ENCODE measurements at places on chromosomes 7 and 10.

- no peak for DNase-seq
Observed at GRCh38 chr10:73590881-73591799, at the start of gene USP54. TSS of gene USP54 (minus strand) at chr10:73591342. CDS start at chr10:73575658, 15,684 bp downstream.

DNA sequence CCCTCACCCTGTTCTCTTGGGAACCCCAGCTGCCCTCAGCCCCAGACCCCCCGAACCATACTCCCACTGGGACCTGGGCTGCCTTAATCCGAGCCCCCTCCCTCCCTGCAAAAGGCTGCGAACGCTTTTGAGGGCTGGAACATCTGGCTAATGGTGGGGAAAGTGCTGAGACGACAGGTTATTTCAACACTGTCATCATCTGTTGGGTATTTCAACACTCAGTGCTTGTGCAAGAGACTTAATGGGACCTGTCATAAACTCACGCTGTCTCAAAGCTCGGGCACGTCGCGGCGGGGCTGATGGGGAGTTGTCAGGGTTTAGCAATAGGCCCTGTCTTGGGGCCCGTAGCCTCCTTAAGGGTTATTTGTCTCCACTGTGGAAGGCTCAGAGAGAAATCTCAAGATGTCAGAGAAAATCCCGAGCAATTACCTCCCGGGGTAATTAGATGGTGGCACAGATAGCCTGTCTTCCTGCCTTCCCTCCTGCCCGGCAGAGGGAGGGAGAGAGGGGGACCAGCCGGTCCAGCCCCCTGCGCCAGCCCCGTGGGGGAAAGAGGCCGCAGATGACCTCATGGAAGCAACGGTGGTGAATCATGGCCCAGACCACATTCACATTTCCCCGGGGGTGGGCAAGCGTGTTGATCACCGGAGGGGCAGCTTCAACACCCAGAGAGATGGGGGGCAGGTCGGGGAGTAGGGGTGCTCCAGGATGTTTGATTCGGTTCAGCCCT is 88.7 kb upstream of the MYL10 start:
- DNase-seq, result no peak

DNA sequence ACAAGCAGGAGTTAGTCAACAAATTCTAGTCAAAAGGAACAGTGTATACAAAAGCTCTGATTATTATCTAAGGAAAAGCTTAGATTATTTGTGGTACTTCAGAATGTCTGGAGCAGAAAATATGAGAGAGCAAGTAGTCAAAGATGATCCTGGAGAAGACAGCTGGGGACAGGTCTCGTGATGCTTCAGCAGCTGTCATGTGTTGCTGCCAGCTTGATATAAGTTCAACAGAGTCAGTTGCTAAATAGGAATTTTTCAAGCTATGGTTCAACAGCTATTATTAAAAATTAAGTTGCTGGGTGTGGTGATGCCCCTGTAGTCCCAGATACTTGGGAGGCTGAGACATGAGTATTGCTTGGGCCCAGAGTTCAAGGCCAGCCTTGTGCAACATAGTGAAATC is 240.0 kb upstream of the RHOBTB1 start:
- DNase-seq, result no peak

DNA sequence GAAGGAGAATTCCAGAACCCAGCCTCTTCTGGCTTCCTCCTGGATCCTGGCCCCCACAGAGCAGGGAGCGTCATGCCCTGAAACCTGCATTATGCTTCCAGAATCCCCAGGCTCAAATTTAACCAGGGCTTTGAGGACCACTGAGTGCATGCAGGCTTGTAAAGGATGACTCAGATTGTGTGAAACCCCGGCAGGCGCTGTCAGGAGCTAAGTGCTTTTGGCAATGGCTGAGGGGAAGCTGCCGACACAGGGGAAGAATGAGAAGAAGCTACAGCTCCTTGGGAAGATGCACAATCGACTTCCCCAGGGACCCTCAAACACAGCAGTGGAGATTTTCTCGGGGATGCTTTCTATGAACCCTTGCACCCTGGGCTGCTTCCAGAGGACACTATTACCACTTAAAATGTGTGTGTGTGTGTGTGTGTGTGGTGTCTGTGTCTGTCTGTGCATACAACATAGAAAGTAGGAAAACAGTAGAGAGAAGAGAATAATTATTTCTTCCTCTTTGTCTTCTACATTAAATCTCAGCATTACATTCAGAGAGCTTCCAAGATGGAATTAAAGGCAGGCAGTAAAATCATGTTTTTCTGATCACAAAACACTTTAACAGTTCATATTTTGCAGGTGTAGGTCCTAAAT is 183.5 kb upstream of the INHBA start:
- no peak for DNase-seq

GRCh38 chr7:17146621-17147020 is 151.8 kb upstream of the AHR start:
- DNase-seq, result no peak

GRCh38 chr10:57188846-57189245 is 827.8 kb upstream of the ZWINT start:
- DNase-seq, result no peak

- peak; percentile 89 for DNase-seq
Observed at GRCh38 chr7:30478349-30479201, at the start of gene NOD1. TSS of gene NOD1 (minus strand) at chr7:30478784. CDS start at chr7:30456921, 21,863 bp downstream.

DNA sequence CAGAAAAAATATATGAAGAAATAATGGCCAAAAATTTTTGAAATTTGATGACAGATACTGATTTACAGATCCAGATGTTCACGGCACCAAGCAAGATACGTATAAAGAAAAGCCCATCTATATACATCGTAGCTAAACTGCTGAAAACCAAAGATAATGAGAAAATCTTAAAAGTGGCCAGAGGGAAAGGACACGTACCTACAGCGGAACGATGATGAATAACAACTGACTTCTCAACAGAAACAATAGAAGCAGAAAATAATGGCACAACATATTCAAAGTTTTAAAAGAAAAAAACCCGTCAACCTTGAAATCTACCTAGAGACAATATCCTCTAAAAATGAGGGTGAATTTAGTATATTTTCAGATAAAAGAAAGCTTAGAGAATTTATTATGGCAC is 31.9 kb downstream of the IL2RA start:
- DNase-seq, result no peak

DNA sequence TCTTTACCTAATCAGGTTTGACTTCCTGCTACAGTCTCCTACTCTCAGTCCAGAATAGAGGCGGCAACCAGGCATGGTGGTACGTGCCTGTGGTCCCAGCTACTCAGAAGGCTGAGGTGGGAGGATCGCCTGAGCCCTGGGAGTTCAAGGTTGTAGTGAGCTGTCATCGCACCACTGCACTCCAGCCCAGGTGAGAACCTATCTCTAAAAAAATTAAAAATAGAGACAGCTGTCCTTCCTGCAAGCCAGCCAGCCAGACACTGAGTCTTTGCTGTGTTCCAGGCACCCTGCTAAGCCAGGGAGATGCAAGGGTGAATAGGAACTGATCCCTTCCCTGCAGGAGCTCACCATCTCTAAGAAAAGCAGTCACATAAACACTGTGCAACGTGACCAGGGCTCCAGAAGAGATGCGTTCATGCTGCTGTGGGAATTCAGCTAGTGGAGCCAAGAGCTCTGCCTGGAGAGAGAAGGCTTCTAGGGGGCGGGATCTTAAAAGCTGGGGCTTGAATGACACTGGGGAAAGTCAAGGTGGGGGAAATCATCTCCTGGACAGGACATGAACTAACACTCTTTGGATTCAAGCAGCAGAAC is 22.1 kb upstream of the SLIT1 start:
- DNase-seq, result no peak

- DNase-seq, result no peak
Observed at GRCh38 chr10:123862421-123863182, 29.0 kb downstream of the CPXM2 start.

DNA sequence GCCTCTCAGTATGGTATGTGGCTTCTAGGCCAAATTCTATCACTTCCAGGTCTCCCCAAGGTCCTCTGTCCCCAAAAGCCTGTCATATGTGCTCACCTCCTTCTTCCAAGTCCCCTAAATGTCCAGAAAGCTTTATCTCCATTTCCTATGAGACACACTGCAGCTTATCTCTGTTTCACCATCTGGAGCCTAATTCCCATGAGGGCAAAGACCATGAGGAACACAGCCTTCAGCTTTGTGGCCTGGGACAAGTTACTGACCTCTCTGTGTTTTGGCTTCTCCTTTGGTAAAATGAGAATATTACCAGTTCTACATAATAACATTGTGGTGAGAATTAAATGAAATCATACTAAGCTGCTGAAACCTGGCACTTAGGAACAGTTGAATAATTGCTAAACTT is 19.2 kb downstream of the ST8SIA6 start:
- DNase-seq, result no peak

GRCh38 chr7:79453558-79454360 is at the start of gene MAGI2:
TSS of gene MAGI2 (minus strand) at chr7:79453667. CDS start at chr7:79453320, 347 bp downstream.
- DNase-seq, result no peak

DNA sequence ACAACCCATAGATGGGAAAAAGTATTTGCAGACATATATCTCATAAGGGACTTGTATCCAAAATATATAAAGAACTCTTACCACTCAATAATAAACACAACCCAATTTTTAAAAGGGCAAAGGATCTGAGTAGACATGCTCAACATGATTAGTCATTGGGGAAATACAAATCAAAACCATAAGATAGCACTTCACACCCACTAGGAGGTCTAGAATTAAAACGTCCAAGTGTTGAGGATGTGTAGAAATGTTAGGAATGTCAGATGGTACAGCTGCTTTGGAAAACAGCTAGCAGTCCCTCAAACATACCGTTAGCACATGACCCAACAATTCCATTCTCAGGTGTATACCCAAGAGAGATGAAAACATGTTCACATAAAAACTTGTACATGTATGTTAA is 8.3 kb downstream of the PSTK start:
- no peak for DNase-seq

DNA sequence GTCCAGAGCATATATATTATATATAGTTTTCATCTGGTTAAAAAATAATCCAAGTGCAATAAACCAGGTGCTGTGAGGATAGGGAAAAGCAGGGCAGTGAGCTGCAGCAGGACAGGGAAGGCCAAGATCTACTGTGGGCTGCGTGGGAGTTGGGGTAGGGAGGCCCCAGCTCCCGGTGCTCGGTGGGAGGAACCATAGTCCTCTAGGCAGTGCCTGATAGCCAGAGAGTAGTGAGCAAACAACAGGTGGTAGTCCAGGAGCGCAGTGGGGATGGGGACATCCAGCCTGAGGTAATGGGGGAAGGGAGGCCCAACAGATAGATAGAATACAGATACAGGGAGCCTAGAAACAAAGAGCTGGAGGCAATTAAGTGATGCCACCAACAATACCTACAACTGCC is 4.1 kb upstream of the BMPR1A start:
- no peak for DNase-seq

DNA sequence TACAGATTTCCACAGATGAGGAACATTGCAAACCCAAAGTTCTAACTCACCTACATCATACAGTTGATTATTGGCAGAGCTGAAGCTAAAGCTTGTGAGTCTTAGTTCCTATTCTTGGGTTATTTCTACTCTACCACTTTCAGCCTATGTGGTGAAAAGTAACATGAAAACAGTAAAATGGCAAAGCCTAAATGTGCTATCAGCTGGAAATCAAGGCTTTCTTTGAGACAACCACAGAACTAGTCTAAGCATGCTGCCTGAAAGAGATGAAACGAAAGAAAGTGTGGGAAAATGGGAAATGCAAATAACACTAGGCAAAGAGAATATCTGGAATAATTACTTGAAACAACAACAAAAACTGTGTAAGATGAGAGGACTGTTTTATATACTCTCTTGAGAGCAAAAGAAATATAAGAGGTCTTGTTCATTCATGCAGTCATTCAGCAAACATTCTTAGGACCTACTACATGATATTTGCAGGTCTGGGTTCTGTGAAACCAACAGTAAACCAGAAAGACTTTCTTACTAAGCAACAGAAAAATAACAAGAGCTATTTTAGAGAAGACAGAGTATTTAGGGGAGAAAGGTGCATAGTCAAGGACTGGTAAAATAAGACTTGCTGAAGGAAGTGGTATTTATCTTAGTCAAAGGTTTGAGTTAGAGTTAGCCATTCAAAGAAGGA is 437.1 kb downstream of the HTR7 start:
- DNase-seq, result no peak

- peak; percentile 11 for DNase-seq
Observed at GRCh38 chr10:16520900-16521299, 779 bp downstream of the C1QL3 start.

GRCh38 chr10:16603308-16603707 is 81.6 kb upstream of the C1QL3 start:
- DNase-seq, result no peak
